NCI-H2107 (cell line): ENCODE measurements at places on chromosomes 1 and 21.

DNA sequence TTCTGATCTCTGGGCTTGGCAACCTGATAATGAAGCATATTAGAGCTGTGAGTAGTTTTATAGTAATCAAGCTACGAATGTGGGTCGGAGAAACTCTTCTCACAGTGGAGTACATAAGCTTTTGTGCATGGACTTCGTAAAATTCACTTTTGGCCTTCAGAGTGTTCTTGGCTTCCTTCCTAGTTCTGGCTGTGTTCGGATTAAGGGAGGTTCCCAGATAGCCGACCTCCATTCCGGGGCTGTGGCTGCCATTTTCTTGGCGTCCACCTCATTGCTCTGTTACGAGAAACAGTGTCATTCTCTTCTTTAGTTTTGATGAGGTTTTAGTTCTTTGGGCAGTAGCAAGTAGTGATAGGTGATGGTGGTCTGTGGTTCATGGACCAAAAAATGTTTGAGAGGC lies 26.3 kb downstream of the CAMTA1 start:
- no peak for DNase-seq

- no peak for DNase-seq
These were observed 333.4 kb upstream of the ADGRL2 start for GRCh38 chr1:81467383-81467782.

- no peak for DNase-seq
These were observed 19.1 kb downstream of the OLFML3 start for GRCh38 chr1:113998361-113998760.

GRCh38 chr1:116820369-116820768 lies 66.1 kb downstream of the CD2 start:
- peak; percentile 84 for DNase-seq

- DNase-seq: no peak
These were observed 583 bp downstream of the MEF2D start for GRCh38 chr1:156499842-156500542.

DNA sequence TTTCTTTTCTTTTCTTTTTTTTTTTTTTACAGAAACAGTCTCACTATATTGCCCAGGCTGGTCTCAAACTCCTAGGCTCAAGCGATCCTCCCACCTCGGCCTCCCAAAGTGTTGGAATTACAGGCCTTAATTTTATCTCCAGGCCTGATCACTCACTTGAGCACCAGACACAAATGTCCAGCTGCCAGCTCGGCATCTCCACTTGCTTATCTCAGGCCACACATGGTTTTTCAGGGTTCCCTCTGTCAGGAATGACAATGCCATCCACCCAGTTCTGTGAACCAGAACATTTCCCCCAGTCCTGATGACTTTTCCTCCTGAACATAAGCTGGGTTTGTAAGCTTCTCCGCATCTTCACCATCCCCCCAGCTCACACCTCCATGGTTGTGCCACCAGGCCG lies 44.6 kb upstream of the ZNF281 start:
- DNase-seq: no peak

DNA sequence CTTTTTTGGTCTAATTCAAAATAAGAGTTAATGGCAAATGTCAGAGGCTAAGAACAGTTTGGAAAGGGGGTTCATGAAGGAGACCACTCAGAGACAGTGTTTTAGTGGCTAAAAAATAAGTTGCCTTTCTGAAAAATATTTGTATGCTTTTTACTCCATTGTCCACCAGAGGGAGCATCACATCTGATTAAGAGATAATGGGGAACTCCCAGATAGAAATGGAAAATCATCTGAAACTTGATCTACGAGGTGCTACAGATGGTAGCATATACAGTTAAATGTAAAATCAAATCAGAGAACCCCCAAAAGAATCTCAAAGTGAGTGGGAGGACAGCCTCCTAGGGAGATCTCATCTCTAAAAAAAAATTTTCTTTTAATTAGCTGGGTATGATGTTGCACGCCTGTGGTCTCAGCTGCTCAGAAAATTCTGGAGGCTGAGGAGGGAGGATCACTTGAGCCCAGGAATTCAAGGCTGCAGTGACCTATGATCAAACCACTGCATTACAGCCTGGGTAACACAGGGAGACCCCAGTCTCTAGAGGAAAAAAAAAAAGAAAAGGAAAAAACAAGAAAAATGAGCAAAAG lies 9.7 kb downstream of the SMYD3 start:
- peak; percentile 58 for DNase-seq
